K562 (cell line): ENCODE measurements at places on chromosomes 2 and 18.

DNA sequence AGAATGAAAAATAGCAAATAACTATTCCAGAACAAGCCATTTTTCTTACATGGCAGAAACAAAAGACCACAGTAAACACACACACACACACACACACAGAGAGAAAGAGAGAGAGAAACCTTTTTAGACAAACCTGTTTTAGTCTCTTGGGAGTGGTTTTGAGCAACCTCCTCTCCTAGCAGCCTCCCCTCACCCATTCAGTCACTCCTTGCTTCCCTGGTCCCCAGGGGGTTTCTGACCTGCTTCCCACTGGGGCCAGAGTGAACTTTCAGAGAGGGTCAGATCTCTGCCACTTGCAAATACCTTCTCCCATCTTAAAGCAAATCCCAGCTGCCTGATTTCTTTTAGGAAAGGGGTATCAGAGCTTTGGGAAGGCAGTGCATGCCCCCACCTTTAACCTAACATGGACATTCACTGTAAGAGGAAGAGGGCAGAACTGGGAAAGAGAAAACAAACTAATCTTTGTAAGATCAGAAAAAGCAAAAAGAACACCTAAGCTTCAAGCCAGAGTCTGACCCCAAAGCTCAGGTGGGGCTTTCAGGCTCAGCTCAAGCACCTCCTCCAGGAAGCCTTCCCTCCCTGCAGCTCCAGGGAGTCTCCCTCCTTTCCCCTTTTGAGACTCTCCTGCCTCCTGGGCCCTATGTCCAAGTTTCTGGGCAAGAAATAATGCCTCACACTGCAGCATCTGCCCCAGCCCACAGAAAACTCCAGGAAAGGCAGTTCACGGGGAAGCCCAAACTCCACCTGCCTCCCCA is 2.7 kb downstream of the SDC1 start:
- H3K4me3 ChIP-seq = no peak overlapping the region
- no peaks in the 10 kb centered on the region for H3K4me1 ChIP-seq
- H3K27me3 ChIP-seq = peaks cover 15% of the 10 kb centered on the region; the same call in 1 of the 3 replicates

DNA sequence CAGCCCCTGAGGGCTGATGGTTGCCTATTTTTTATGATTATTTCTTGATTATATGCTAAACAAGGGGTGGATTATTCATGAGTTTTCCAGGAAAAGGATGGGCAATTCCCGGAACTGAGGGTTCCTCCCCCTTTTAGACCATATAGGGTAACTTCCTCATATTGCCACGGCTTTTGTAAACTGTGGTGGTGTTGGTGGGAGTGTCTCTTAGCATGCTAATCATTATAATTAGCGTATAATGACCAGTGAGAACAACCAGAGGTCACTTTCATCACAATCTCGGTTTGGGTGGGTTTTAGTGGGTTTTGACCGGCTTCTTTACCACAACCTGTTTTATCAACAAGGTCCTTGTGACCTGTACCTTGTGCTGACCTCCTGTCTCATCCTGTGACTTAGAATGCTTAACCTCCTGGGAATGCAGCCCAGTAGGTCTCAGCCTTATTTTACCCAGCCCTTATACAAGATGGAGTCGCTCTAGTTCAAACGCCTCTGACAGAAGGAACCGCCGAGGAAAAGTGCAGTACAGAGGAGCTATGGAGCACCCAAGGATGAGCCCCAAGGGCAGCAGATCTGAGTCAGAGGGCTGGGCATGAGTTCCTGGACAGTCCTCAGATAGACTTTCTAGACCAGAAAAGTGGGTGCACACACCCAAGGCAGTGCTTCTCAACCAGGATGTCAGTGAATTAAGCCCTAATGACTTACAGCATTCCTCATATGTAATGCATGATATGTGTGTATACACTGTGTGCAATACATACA is 37.1 kb upstream of the ASAP2 start:
- no peak overlapping the region for H3K27ac ChIP-seq
- peaks cover 3% of the 10 kb centered on the region for H3K27me3 ChIP-seq
- no peaks in the 10 kb centered on the region for H3K36me3 ChIP-seq
- peaks cover 8% of the 10 kb centered on the region for H3K4me1 ChIP-seq
- DNase-seq = peak; percentile 78

DNA sequence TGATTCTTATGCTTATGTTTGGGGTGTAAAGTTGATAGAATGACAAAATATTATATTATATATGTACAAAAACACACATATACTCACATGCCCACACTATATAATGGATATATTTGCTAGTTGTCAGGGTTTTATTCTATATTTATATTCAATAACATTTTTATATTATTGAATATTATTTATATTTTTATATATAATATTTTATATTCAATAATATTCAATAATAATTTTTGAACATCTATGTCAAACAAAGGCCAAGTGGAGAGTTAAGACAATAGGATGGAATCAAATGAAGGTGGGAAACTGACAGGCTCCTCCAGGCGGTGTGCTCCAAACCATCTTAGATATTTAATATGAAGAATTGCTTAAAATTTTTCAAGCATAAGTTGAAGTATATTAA is 213.2 kb downstream of the MYT1L start:
- H3K27me3 ChIP-seq = peaks cover 20% of the 10 kb centered on the region; the same call in 1 of the 2 replicates
- H3K36me3 ChIP-seq = no peaks in the 10 kb centered on the region
- H3K4me1 ChIP-seq = peaks cover 4% of the 10 kb centered on the region; the same call in 1 of the 2 replicates

GRCh38 chr18:57881818-57882413 is 78.8 kb upstream of the ATP8B1 start:
- no peaks in the 10 kb centered on the region for H3K4me1 ChIP-seq
- no peak overlapping the region for H3K4me3 ChIP-seq
- DNase-seq = peak; percentile 74
- H3K27me3 ChIP-seq = no peaks in the 10 kb centered on the region
- no peaks in the 10 kb centered on the region for H3K36me3 ChIP-seq
- H3K27ac ChIP-seq = no peak overlapping the region

- H3K27ac ChIP-seq = no peak overlapping the region
- H3K36me3 ChIP-seq = no peaks in the 10 kb centered on the region
- no peaks in the 10 kb centered on the region for H3K27me3 ChIP-seq
These were observed 472.1 kb downstream of the ERBB4 start for GRCh38 chr2:212066546-212066945.

DNA sequence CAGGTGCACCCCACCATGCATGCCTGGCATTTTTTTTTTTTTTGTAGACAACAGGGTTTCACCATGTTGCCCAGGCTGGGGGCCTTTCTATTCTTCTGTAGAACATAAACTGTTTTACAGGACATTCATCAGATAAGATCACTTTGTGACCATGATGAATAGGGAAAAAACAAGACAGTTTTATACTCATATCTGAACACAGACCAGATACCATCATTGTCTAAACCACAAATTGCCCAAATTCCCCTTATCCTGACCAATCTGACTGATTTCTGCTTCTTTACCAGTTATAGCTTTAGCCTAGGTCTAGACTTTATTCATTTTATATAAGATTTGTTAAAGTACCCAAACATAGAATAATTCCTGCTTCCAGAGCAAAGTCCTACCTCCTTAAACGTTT is 1699.3 kb upstream of the TMEFF2 start:
- H3K27ac ChIP-seq = no peak overlapping the region
- no peak for DNase-seq
- H3K36me3 ChIP-seq = no peaks in the 10 kb centered on the region
- H3K4me1 ChIP-seq = no peaks in the 10 kb centered on the region
- no peaks in the 10 kb centered on the region for H3K27me3 ChIP-seq
- no peak overlapping the region for H3K4me3 ChIP-seq

GRCh38 chr2:187541086-187542085 is 12.8 kb downstream of the TFPI start:
- no peaks in the 10 kb centered on the region for H3K27me3 ChIP-seq
- H3K4me1 ChIP-seq = no peaks in the 10 kb centered on the region
- H3K4me3 ChIP-seq = no peak overlapping the region
- H3K36me3 ChIP-seq = peaks cover 34% of the 10 kb centered on the region; the same call in 2 of the 3 replicates

- no peaks in the 10 kb centered on the region for H3K4me1 ChIP-seq
- H3K4me3 ChIP-seq = no peak overlapping the region
- no peaks in the 10 kb centered on the region for H3K27me3 ChIP-seq
- DNase-seq = no peak
- H3K36me3 ChIP-seq = no peaks in the 10 kb centered on the region
- no peak overlapping the region for H3K27ac ChIP-seq
These were observed 59.1 kb downstream of the ARL4C start for GRCh38 chr2:234437642-234438304.

DNA sequence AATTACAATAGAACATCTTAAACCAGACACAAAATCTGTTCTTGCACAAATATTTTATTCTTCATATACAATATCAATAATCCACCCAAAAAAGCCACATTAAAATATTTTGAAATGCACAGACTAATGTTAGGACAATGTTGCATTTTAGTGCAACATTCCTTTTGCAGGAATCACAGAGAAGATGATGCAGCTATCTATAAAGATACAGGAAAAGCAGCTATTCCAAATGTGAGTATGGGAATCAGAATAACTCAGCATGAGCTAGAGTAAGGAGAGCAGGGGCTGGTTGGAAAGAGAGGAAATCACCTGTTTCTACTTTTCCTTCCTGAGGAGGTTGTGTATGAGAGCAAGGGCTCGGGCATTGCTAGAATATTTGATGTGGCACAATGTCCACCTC is 4.8 kb downstream of the C2orf66 start:
- no peak overlapping the region for H3K4me3 ChIP-seq
- H3K36me3 ChIP-seq = no peaks in the 10 kb centered on the region
- no peak for DNase-seq
- H3K27ac ChIP-seq = no peak overlapping the region
- no peaks in the 10 kb centered on the region for H3K27me3 ChIP-seq

DNA sequence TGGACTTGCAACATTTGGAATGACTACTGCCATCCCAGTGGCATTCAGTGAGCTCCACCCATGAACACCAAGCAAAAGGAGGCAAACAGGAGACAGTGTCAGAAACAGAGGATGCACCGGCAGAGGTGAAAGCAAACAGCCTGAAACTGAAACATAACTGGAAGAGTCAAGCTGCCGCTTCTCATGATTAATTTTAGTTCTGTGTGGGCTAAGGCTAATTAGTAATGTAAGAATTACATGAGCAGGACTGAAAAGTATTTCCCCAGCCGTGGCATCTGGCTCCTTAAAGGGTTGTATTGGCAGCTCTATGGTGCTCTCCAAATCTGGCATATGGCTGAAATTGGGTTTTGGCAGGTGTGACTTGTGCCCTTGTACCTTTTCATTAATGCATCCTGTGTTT is 1108.1 kb downstream of the TSN start:
- no peaks in the 10 kb centered on the region for H3K4me1 ChIP-seq
- H3K4me3 ChIP-seq = no peak overlapping the region
- no peaks in the 10 kb centered on the region for H3K36me3 ChIP-seq
- DNase-seq = no peak

DNA sequence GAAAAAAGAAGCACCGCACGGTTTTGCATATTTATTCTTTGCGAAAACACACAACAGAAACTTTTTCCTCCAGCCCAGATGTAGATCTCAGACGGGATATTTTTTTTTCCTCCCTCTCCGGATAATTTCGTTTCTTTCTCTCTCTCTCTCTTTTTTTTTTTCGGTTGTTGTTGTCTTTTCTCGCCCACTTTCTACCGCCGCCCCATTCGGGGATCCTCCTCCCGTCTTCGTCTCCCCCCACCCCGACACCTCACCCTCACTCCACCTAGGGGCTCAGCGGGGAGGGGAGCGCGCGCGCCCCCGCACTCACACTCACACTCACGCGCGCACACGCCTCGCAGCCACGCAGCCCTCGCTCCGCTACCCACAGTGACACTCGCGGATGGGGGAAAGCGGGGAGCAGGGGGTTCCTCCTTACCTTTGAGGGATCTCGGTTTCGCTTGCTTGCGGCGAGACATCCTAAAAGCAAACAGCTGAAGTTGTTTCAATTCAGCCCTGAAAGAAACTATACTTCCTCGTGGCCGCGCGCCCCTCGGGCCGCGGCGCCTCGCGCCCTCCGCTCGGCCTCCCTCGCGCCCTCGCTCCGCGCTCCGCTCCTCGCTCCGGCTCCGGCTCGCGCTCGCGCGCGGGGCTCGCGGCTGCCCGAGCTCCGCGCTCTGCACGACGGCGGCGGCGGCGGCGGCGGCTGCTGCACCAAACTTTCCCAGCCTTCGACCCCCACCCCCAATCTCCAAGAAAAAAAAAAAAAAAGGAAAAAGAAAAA is 1.3 kb downstream of the ZNF521 start:
- H3K27me3 ChIP-seq = no peaks in the 10 kb centered on the region
- H3K36me3 ChIP-seq = no peaks in the 10 kb centered on the region
- H3K4me1 ChIP-seq = peaks cover 23% of the 10 kb centered on the region; the same call in 1 of the 2 replicates
- no peak overlapping the region for H3K4me3 ChIP-seq
- DNase-seq = no peak
- no peak overlapping the region for H3K27ac ChIP-seq

GRCh38 chr2:42848726-42849290 is 56.4 kb upstream of the HAAO start:
- no peaks in the 10 kb centered on the region for H3K36me3 ChIP-seq
- no peak for DNase-seq
- H3K27ac ChIP-seq = no peak overlapping the region
- H3K4me1 ChIP-seq = no peaks in the 10 kb centered on the region
- H3K4me3 ChIP-seq = no peak overlapping the region
- H3K27me3 ChIP-seq = no peaks in the 10 kb centered on the region; the same call in 1 of the 2 replicates

GRCh38 chr2:54526226-54526879 is 70.2 kb downstream of the SPTBN1 start:
- no peaks in the 10 kb centered on the region for H3K27me3 ChIP-seq
- H3K36me3 ChIP-seq = no peaks in the 10 kb centered on the region
- no peak overlapping the region for H3K4me3 ChIP-seq
- no peak overlapping the region for H3K27ac ChIP-seq
- no peak for DNase-seq

DNA sequence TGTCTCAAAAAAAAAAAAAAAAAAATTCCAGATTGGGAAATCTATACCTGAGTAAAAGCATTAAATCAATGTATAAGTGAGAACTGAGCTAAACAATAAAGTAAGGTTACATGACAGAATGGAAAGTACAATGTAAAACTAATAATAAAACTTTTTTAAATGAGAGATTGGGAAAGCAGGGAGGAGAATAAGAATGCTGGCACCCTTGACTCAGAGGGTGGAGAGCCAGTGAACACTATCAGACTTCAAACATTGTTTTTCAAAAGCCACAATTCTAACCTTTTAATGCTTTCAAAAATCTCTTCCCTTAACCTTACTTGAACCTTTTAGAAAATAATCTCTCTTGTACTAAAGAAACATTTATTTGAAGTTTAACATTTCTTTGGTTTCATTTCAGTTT is 63.5 kb downstream of the TBC1D8 start:
- no peak for DNase-seq
- H3K4me1 ChIP-seq = no peaks in the 10 kb centered on the region
- no peaks in the 10 kb centered on the region for H3K36me3 ChIP-seq
- peaks cover 40% of the 10 kb centered on the region for H3K27me3 ChIP-seq
- no peak overlapping the region for H3K4me3 ChIP-seq
- no peak overlapping the region for H3K27ac ChIP-seq

DNA sequence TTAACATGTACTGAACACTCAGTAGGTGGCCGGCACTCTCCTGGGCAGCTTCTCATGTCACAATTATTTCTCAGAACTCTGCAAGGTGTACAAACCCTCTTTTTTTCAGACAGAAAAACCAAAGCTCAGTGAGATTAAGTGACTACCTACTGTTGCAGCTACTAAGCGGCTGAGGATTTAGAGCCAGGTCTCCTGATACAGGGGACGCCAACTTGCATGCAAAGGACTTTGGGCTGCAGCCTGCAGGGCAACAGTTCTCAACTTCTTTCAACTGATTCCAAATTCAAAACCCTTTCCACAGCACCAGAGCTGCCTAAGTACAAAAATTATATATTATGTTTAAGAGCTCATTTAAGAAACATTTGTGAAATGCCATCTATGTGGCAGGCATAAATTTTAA is 177.6 kb downstream of the SUCLG1 start:
- H3K4me3 ChIP-seq = no peak overlapping the region
- no peaks in the 10 kb centered on the region for H3K27me3 ChIP-seq
- no peaks in the 10 kb centered on the region for H3K36me3 ChIP-seq
- no peak overlapping the region for H3K27ac ChIP-seq
- H3K4me1 ChIP-seq = no peaks in the 10 kb centered on the region
